ENCODE measurements at places on chromosomes 1 and 21.
A peak's percentile ranks its signal among the peaks of the same experiment; 100 is the strongest.

DNA sequence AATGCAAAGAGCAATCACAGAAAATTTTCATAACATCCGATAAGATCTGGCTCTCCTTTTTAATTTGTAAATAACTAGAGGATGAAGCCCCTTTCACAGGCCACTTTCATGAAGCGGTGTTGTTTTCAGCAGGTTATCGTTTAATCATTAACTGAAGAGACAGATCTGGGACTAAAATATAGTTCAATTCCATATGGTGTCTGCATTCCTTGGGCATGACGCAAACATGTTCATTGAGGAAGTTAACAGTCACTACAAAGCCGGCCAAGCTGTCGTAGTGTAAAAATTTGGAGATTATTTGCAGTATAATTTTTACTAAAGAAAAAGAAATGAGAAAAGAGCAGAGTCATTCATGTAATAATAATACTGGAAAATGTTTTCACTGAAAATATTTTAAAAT, 565.2 kb upstream of the ADAMTS5 start:
- no peak for DNase-seq

- DNase-seq = no peak
These were observed 23.2 kb downstream of the GON4L start for GRCh38 chr1:155833665-155834295.

DNA sequence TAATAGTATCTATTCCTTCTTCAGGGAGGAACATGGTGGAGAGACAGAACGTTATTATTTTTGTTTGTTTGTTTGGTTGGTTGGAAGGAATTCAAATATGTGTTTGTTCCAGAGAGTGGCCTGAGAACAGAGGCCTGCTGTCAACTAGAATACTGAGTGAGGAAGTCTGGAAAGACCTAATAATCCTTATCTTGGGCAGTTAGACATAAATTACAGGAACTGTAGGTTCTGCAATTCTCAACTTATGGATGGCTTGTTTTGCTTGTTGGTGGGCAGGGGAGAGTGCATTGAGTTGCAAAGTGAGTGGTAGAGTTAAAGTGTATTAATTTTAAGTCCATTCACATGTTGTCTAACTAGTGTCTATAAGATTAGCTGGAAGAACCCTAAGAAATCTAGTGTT, 197.6 kb downstream of the BACH1 start:
- DNase-seq = no peak

DNA sequence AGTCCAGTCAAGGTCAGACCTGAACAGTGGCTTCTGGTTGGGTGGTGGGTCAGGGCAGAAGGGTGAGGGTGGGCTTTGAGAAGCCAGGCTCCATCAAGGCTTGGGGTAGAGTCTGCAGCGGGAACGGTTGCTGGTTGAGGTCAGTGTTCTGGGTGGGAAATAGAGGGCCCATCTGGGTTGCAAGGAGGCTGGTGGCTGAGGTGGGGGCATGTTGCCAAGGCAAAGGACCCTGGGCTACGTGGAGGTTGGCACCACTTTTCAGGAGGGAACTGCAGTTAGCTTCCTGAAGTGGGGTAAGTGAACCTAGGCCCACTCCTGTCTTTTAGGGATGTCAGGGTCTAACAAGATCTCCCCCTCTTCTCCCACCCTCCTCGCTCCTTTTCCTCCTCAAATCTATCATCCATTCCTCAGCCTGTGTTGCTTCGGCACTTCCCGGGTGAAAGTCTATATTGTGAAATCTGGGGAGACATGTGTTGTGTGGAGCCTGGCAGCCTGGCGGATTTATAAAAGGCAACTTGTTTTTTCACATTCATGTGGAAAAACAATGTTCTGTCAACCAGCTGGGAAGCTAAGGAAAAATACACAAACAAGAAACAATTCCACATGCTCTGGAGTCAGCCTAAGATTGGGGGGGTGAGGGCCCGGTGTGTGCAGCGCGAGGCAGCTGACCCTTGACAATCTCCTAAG, 1.5 kb downstream of the IL22RA1 start:
- no peak for DNase-seq

- no peak for DNase-seq
These were observed 13.4 kb downstream of the EYA3 start for GRCh38 chr1:28074892-28075511.

DNA sequence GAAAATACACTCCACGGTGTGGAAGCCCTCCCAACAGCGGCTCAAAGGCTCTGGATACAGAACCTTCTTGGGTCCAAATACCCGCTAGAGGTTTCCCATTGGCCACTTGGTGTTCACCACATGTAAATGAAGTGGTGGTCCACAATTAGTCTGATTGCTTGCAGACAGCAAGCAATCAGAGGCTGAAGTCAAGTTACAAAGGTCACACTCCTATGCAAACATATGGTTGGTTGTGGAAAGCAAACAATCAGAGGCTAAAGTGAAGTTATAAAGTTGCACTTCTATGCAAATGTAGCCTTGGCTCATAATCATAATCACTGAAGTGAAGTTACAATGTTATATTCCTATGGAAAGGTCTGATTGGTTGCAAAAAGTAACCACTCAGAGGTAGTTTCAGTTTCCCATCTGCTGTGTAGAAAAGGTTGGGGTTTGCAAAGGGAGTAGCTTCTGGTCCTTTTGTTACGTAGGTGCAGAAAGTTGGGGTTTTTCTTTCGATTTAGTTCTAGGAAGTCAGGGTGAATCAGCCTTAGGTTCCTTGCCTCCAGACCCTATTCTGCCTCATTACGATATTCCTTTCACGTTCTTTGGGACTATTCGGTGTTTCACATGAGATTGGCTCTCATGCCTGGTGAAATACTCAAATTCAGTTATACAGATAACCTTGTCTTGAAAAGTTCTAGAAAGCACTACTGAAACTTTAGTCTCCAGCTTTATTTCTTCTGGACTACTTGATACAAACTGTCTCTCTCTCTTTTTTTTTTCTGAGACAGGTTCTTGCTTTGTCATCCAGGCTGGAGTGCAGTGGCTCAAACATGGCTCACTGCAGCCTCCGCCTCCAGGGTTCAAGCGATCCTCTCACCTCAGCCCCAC, 36.7 kb upstream of the MTF2 start:
- peak; percentile 3 for DNase-seq

GRCh38 chr1:206679738-206680211, 4.9 kb upstream of the MAPKAPK2 start:
- DNase-seq = no peak

- DNase-seq = peak; percentile 35
These were observed 81.7 kb downstream of the MAN1C1 start for GRCh38 chr1:25698252-25698651.

- DNase-seq = no peak
These were observed 224.2 kb downstream of the NPHP4 start for GRCh38 chr1:5768014-5768413.

DNA sequence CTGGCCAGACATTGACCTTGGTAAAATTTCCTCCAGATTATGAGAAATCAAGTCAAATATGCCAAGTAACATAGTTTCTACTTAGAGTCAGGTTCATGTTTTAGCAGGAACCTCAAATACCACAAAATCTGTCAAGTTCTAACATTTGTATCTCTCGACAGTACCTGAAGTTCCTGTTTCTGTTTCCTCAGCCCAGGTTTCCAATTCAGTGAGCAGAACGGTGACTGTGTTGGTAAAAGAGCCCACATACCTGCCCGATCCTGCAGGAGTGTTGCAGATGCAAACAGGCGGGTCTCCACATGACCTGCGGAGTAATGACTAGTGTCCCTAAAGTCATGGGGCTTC, 57.9 kb upstream of the LGALS8 start:
- DNase-seq = no peak

- DNase-seq = no peak
These were observed 6.3 kb upstream of the COL6A2 start for GRCh38 chr21:46091631-46092025.

Measured in stimulated activated CD4-positive, alpha-beta T cell treated with anti-CD3 and anti-CD28 coated beads, Interleukin-4, amount 100 ng/mL, for 1 hour (primary cell).